ENCODE measurements at places on chromosomes 2 and 18.

DNA sequence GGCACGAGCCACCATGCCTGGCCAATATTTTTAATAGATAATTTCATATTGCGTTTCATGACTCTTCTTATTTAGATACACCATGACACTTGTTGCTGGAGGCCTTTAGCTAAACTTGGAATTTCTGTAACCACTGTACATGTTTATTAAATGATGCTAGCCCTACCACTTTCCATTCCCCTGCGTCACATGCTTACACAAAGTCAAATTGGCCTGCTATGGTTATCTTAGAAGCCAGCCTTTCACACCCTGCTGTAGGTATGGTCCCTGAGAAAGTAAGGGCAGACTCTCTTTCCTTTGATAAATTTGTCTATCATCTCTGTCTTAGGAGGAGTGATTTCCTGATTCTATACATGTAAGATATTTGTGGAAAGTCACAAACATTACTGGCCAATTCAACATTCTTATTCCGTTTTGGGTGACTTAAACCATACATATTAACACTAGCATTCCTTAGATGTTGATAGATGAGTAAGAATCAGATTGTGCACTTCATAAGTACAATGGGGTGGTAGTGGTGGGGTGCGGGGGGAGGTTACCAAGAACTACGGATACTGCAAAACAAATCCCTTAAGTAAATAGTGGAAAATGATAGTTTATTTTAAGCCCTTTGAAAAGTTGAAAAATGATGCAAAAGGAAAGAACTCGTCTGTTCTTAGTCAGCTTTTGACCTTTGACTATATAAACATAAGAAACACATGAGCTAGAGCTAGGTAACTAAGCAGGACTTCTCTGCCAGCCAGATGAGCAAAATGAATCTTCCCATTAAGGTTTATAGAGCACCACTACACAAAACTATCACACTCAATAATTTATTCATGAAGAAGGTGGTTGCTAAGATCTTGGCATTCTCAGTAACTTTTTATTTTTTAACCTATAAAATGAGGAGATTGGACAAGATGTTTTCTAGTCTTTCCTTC, 7.9 kb upstream of the NDUFV2 start:
- DNase-seq: no peak

GRCh38 chr2:200356857-200357384, 50.4 kb downstream of the SPATS2L start:
- no peak for DNase-seq

GRCh38 chr2:106839849-106840595, 45.9 kb downstream of the ST6GAL2 start:
- no peak for DNase-seq

GRCh38 chr2:69946351-69947324, 14.8 kb downstream of the ASPRV1 start:
- DNase-seq: no peak

- no peak for DNase-seq
Measured at GRCh38 chr2:222859786-222860612, 837 bp upstream of the ACSL3 start.

DNA sequence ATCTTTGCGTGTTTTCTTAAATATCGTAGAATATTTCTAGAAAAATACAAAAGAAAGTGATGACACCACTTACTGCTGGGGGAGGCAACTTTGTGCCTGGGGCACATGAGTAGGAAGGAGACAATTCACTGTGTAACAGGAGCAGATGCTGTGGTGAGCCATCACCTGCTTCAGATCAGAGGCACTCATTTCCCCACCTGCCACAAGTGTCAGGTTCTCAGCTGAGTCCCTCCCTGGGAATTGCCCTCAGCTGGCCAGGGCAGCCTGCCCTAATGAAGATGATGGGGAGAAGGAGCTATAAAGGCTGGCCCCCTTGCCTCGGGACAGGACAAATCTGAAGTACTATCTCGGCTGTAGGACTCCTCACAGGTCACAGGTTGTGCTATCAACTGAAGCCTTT, 322.8 kb downstream of the STK39 start:
- no peak for DNase-seq
